ENCODE measurements at places on chromosomes 16 and 17.

- no peak for DNase-seq
Measured at GRCh38 chr17:74971842-74972106, 785 bp downstream of the HID1 start.

- no peak for DNase-seq
Measured at GRCh38 chr17:15090533-15090932, 174.6 kb downstream of the PMP22 start.

GRCh38 chr17:8141045-8141444 lies 11.2 kb downstream of the PER1 start:
- no peak for DNase-seq

DNA sequence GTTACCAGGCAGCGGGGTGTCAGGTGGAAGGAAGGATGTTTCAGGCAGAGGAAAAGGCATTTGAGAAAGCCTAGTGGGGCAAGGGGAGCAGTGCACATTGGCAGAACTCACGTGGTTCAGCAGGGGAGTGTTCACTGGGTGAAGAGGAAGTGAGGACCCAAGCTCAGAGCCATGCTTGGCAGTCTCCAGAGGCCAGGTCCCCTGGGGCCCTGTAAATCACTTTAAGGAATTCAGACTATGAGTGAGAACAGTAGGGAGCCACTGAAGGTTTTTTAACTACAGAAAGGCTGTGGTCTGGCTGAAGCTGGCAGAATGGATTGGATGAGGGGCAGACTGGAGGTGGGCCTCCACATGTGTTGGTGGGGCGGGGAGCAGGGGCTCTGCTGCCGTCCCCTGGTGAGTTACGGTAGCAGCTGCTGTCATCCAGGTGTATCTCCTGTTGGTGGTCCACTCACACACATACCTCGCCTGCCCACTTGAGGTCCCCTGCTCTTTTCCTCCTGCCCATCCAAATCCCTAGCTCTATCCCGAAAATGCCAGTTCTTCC lies 5.1 kb downstream of the CLEC16A start:
- DNase-seq = peak; percentile 73

- no peak for DNase-seq
Measured at GRCh38 chr17:68790931-68791330, 164.3 kb downstream of the ABCA8 start.

GRCh38 chr17:65548269-65548969 lies 13.0 kb downstream of the AXIN2 start:
- DNase-seq = no peak

GRCh38 chr17:70181376-70181775 lies 12.0 kb downstream of the KCNJ2 start:
- DNase-seq = no peak

DNA sequence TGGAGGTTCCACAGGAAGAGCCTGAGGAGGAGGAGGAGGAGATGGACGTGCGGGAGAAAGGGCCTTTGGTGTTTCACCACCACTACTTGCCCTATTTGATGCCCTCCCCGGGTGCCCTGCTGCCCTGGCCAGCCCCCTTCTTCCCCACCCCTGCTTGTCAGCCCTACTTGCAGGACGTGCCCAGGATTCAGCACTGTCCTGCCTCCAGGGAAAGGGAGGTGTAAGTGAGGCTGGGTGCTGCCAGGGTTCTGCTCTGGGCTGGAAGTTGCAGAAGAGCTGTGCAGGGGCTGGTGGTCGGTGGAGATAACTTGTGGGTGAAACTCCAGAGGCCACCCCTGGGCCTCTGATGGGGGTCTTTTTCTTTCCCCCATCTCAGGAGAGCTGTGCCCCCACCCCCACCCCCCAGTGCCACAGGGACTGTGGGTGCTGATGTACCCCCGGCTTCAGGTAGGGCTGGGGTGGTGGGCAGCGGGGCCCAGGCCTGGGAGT lies 3.0 kb downstream of the PRR29 start:
- DNase-seq = no peak

DNA sequence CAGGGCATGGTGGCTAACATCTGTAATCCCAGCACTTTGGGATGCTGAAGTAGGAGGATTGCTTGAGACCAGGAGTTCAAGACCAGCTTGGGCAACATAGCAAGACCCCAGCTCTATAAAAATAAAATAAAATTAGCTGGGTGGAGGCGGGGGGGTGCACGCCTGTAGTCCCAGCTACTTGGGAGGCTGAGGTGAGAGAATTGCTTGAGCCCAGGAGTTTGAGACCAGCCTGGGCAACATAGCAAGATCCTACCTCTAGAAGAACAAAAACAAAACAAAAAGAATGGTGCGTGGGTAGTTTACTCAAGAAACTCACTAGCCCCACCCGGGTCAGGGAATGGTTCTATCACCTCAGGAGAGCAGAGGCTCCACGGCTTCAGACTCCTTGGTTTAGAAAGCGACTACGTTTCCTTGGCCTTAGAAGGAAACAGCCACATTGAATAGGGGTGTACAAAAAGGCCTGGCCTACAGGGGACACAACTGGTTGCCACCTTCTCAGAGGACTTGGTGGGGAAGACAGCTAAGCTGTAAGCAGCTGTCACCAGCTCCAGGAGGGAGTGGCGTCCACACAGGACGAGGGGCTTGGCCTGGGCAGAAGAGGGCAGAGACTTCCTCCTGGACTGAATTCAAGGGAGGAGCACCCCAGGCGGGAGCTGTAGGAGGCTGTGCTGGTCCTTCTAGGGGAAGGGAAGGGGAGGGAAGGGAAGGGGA lies 716 bp downstream of the TK1 start:
- DNase-seq = no peak

- peak; percentile 22 for DNase-seq
Measured at GRCh38 chr17:58312829-58313228, 15.8 kb downstream of the TSPOAP1 start.

DNA sequence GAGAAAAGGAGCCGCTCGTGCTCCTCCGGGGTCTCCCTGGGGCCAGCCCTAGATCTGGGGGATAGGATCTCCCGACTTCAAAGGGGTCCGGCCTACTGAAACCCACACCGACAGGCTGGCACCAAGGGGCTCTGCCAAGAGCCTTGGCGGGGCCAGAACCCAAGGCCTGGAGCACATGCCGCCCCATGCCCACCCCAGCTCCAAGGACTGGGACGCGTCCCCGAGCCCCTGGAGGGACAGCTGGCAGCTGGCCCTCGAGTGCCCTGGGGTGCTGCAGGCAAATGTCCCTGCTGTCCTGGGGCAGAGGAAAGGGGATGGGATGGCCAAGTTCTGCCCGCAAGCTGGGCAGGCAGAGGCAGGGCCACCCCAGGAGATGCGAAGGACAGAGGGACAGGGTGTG lies 31.8 kb upstream of the ZFPM1 start:
- DNase-seq = no peak

- no peak for DNase-seq
Measured at GRCh38 chr17:43631429-43631828, 30.3 kb downstream of the MEOX1 start.

DNA sequence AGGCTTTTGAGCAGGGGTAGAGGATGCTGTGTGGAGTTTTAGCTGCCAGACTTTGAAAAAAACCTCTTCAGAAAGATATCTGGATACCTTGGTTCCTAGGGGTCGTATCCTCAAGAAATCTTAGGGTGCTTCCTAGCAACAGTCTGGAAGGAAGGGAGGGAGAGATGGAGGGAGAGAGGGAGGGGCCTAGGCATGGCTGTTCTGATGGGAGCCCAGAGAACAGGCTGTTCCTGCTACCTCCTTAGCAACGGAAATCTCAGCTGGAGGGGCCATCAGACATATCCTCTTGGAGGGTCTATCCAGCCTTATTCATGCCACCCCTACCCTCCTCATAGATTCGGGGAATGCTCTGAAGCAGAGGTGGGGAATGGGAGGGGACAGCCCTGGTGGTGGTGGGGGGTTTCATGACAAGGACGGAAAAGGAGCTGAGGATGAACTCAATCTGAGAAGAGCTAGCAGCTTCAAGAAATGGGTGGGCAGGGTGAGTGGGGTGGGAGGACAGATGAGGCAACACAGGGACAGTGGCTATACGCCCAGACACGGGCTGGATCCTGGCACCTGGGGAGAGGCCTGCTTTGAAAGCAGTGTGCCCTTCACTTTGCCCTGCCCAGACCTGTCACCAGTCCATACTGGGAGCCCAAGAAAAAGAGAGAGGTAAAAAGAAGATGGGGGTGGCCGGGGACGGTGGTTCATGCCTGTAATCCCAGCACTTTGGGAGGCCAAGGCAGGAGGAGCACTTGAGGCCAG lies 2.9 kb upstream of the THRA start:
- DNase-seq = no peak

- DNase-seq = no peak
Measured at GRCh38 chr16:22123146-22123545, 30.8 kb downstream of the VWA3A start.
